IMR-90 (cell line): ENCODE measurements at places on chromosomes 16 and 17.

DNA sequence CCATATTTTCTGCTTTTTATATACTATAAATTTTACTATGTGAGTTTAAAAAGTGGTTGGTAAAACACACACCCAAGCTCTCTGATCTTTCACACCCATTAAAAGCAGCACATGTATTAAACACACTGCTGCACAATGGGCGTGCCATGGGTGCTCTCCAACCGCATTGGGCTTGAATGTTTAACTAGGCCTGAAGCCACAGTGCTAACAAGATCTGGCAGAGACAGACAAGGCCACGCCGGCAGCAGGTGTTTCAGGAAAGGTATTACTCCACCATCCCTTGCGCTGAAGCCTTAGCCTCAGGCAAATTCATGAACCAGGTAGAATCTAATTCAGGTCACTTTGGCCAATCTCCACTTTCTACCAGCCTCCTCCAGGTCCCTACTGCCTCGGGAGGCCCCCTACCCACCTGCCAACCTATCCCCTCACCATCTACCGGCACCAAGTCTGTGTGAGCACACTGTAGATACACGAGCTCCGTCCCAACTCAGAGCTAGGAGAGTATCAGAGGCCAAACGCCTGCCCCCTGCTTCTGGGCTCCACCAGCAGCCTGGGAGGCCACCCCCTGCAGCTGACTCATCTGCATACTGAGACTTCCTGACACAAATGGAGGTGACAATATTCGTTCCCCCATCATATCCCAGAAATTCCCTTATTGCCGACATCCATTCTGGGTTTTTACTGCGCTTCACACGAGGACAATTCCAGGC is 95.0 kb downstream of the ADCY9 start:
- DNase-seq = no peak

DNA sequence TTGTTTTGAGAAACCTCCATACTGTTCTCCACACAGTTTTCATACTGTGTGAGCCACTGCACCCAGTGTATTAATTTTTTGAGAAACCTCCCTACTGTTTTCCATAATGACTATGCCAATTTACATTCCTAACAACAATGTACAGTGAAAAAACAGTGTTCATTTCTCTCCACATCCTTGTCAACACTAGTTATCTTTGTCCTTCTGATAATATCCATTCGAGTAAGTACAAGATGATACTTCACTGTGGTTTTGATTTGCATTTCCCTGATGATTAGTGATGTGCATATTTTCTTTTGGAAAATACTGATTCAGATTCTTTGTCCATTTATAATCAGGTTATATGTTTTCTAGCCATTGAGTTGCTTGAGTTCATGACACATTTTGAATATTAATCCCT is 462.0 kb downstream of the CDH11 start:
- no peak for DNase-seq

- peak; percentile 40 for DNase-seq
Measured at GRCh38 chr16:526181-527014, 1.1 kb upstream of the CAPN15 start.

- no peak for DNase-seq
Measured at GRCh38 chr16:86899151-86899550, 320.8 kb downstream of the FOXL1 start.

GRCh38 chr17:74449773-74450172 is 16.7 kb upstream of the CD300A start:
- no peak for DNase-seq

DNA sequence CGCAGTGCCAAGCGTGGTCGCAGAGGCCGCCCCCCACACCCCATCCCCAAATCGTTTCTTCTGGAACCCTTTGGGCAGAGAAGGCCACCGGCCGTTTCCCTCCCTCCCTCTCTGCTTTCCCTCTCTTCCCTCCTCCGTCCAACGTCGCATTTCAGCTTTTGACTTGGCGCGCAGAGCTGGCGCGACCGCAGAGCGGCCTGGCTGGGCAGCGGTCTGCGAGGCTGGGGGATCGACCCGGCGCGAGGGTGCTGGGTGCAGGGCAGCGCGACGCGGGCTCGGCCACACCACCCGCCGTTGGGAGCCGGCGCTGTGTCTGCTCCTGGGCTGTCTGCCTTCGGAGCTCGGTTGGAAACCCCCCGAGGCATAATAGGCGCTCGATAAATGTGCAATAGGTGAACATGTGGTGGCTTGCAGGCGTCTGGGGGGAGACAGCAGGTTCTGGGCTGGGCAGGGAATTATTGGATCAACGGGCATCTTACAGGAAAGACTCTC is 2.8 kb upstream of the NTN3 start:
- DNase-seq = peak; percentile 11

DNA sequence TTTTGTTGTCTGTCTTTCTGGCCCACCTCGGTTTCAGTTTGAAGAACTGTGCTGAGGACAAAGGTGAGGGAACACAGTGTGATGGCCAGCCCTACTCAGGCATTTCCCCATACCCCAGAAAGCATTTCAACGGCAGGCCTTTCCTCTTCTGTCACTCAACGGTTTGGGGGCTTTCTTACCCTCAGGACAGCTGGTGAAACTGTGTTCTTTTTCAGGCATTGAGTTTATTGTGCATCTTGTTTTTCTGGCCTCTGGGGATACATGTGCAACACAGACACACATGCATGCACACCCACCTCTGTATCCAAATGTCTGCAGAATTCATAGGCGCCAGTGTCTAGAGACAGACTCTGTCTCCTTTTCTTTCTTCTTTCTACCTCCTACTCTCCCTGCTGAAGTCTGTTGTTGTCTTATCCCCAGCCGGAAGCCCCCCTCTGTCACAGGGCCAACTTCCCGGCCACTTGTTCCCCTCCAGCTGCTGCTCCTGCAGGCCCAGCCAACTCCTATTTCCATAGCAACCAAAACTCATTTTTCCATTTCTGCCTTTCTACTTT is 17.0 kb downstream of the CHD9 start:
- no peak for DNase-seq

- no peak for DNase-seq
Measured at GRCh38 chr16:56870276-56870888, 5.4 kb downstream of the SLC12A3 start.

- DNase-seq = no peak
Measured at GRCh38 chr16:10130538-10130937, 51.7 kb downstream of the GRIN2A start.

GRCh38 chr17:61495161-61495857 is 43.1 kb downstream of the TBX4 start:
- DNase-seq = peak; percentile 33

GRCh38 chr16:21302898-21303528 is 24.9 kb upstream of the CRYM start:
- peak; percentile 93 for DNase-seq

DNA sequence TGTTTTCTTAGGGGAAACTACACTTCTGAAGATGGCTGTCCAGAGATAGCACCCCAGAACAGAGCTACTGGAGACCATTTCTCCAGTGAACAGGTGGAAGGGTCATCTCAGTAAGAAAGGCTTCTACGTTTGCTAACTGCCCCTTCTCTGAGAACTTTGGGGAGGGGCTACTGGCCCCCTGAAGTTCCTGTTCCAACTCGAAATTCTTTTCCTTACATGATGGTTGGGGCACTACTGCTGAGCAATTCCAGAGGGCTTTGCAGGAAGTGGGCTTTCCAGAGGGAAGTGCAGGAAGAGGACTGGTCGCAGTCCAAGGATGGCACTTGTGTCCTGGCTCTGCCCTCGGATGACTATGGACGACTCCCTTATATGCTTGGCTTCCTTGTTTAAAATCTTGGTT is 31.2 kb downstream of the TOM1L2 start:
- DNase-seq = no peak

DNA sequence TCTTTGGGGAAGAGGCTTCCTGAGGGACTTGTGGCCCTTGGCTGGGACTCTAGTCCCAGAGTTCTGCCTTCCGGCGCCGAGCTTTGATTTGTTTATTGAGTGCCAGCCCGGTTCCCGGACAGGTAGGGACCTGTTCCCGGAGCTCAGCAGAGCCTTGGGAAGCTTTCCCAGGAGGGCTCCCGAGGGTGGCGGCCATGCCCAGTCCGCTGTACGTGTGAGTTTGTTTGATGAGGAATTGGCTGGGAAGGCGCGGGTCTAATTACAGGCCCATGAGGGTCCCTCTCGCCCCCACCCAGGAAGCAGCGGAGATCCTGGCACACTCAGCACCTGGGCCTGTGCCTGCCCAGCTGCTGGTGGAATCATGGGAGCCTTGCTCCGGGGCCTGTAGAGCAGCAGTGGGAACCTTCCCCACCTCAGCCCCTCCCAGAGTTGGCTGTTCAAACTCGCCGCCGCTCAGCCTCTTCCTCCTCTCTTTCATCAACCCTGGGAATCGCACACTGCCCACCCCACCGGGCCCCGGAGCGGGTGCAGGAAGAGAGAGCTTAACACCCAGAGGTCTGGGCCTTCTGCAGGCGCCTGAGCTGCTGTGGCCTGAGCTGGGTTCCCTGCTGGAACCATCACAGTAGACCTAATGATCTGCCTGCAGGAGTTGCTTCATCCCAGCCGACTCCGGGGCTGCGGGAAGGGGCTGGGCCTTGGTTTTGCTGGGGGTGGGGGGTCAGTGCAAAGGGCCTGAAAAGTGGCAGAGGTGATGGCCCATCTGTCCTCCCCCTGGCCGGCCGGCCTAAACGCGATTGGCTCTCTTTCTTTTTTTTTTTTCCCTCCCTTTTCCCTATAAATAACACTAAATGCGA is 313.7 kb downstream of the SEC14L1 start:
- no peak for DNase-seq

DNA sequence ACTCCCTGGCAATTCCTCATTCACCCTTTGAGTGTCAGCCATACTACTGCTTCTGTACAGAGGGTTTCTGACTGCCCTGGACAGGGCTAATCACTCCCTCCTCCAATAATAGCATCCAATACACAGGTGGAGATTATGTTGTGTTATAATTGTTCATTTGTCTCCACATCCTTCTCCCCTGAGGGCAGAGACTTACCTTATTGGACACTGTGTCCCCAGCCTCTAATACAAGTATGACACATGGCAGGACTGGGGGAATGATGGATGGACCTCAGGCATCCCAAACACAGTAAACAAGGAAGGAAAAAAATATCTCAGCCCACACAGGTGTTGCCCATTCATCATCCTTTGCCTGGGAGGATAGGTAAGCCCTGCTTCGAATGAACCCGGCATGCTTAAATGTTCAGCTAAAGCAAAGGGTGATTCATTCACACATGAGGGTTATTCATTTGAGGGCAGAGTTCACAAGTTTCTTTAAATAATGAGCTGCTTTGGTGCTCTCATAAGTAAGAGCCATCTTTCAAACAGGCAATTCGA is 34.8 kb downstream of the MMD start:
- DNase-seq = no peak

GRCh38 chr17:37820995-37821713 is 76.3 kb upstream of the HNF1B start:
- peak; percentile 62 for DNase-seq

DNA sequence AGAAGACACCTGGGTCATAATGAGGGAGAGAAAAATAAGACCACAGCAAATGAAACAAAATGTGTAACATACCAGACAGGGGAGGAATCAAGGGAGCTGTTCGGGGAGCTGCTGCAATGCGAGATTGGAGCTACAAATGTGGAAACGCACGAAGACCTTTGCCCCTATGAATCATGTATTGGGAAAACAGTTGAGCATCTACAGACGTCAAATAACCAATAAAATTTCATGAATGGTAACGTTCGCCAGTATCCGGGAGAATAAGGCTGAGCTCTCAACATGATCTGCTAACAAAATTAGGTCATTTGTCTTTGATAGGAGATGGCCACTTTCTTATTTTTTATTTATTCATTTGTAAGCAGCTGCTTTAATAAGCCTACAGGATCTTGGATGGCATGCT is 486.2 kb upstream of the RBFOX1 start:
- DNase-seq = no peak

- DNase-seq = no peak
Measured at GRCh38 chr17:48910370-48910769, 2.2 kb downstream of the UBE2Z start.

GRCh38 chr17:6137716-6138502 is 67.7 kb downstream of the WSCD1 start:
- no peak for DNase-seq

- no peak for DNase-seq
Measured at GRCh38 chr17:79530361-79531105, 80.3 kb downstream of the RBFOX3 start.

DNA sequence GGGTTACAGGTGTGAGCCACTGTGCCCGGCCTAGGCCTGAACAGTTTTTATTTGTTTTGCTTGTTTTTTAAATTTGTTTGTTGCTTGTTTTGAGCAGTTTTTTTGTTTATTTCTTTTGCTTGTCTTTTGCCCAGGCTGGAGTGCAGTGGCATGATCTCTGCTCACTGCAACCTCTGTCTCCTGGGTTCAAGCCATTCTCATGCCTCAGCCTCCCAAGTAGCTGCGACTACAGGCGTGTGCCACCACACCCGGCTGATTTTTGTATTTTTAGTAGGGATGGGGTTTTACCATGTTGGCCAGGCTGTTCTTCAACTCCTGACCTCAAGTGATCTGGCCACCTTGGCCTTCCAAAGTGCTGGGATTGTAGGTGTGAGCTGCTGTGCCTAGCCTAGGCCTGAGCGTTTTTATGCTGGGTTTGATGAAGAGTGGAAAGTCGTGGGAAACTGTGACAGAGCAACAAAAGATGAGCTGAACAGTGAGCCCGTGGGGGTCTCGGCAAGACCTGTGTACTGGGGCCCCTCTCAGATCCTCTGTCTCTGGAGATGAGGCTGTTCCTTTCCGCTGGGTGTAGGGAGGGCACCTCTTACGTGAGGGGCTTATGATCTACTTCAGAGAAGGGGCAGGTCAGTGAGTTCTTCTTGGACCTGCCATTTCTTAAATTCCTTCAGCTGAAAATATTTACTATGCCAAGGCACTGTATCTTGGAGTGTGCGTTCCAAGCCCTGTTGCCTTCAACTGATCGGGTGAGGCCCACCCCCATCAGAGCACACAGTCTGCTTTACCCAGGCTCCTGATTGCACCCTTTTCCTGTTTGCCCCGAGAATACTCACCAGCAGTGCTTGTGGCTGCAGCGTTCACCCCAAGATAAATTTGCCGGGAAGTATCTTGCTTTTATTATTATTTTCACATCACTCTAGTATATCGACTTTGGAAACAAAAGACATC is 322.1 kb downstream of the SEC14L1 start:
- DNase-seq = no peak

GRCh38 chr17:19868079-19868395 is 301 bp upstream of the ULK2 start:
- DNase-seq = no peak

DNA sequence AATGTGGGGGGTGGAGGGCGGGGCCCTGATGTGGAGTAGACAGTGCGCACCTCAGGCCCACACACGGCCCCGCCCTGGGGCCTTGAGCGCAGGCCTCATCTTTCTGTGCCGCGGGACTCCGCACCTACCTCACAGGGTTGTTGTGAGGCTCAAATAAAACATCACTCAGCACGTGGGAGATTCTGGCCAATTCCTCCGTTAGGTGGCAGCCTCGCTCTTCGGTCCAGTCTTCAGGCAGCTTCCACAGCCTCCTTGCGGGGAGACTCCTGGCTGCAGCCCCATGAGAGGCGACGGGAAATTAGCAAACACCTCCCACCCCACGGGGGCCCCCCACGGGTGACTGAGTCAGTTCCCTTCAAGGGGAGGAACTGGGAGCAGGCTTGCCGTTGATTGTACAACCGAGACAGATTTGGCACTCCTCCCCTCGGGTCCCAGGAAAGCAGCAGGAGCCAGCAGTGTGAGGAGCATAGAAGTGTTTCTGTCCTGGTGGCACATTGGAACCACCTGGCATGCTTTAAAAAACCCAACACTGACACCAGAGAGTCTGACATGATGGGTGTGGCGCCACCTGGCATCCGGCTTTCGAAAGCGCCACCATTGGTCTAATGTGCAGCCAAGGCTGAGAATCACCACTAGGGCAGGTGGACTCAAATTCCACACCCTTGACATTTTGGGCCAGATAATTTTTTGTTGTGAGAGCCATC is 7.6 kb downstream of the MRM1 start:
- peak; percentile 66 for DNase-seq

- no peak for DNase-seq
Measured at GRCh38 chr17:68737761-68738443, 136.7 kb upstream of the FAM20A start.
